ENCODE measurements at places on chromosomes 4 and X. TPM values are rescaled to one million over a fixed set of nuclear protein-coding genes. Genes with fewer than 3 reads are reported as not detected.

Gene SLC9B2
- 5.5 TPM for total RNA-seq

GRCh38 chr4:17115583-17115982 lies 217.1 kb upstream of the LDB2 start:
- no peaks in the 10 kb centered on the region for H3K27me3 ChIP-seq
- H3K36me3 ChIP-seq: no peaks in the 10 kb centered on the region
- peaks cover 9% of the 10 kb centered on the region for H3K4me1 ChIP-seq
- no peak for DNase-seq

GRCh38 chrX:55187281-55187680 lies 32.9 kb upstream of the PAGE5 start:
- no peak overlapping the region for H3K27ac ChIP-seq
- H3K36me3 ChIP-seq: no peaks in the 10 kb centered on the region
- no peaks in the 10 kb centered on the region for H3K27me3 ChIP-seq

GRCh38 chrX:118254611-118255010 lies 91.3 kb upstream of the WDR44 start:
- H3K27ac ChIP-seq: no peak overlapping the region
- no peak overlapping the region for H3K4me3 ChIP-seq
- DNase-seq: no peak

Gene CFI
- 2.0 TPM for total RNA-seq
